ENCODE measurements at places on chromosomes 1 and 21.

GRCh38 chr1:23194119-23194984, 22.9 kb downstream of the HTR1D start:
- DNase-seq: peak; percentile 75

DNA sequence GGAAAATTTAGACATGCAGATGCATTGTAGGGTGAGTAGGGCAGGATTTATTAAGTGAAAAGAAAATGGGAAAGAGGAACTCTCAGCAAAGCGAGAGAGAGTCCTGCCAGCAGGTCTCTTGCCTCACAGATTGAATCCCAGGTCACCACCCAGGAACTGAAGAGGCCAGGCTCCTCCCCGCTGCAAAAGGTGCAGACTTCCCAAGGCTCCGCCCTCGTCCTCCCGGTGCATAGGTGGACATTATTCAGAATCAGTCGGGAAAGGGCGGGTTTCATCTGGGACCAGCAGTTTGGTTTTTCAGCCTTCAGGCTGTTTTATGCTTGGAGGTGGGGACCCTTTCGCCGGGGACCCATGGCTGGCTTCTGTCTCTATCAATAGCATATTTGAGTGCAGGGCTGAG, 41.6 kb upstream of the APP start:
- DNase-seq: no peak

- no peak for DNase-seq
Observed at GRCh38 chr1:113783254-113784103, 24.2 kb upstream of the PHTF1 start.

DNA sequence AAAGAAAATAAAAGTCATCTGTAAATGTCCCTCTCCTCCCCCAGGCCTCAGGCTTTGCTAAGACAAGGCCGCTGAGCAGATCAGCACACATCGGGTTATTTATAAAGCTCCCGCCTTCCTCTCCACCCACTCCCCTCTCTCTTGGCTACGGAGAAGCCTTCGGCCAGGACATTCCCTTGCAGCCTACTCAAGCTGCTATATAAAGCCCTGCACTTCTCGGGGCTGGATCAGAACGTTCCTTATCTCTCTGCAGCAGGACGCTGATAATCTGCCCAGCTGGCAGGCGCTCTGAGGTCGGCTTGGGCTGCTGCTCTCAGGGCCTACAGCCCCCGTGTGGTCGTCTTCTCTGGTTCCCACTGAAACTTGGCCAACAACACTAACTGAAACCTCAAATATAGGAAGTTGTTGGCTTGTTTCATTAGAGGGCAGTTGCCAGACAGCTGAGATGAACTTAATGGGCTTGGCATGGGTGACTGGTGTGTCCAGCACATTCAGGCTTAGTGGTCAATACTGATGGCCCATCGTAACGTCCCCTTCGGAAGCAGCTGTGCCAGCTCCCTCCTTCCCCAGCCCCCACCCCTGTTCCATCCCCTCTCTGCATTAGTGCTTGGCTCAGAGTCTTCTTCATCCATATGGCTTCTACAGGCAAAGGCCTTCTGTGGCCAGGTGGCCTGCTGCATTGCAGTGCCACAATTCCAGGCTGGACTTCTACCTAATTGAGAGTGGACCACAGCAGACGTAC, 64.6 kb downstream of the IER5 start:
- no peak for DNase-seq

DNA sequence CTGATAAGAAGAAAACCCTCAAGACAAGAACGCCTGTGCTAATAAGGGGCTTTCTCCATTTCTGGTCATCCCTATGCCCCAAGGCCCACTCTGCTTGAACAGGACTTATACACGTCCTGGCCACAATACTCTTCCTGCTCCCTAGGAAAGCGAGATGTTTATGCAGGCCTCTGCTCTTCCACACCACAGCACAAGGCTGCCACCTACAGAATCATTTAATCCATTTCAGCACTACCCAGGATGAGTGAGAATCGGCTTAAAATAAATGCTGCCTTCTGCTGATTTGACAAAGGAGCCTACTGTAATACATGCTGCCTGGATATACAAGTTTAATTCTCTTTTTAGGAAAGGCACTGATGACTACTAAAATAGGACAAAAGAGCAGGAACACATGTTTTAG, 29.4 kb downstream of the FRRS1 start:
- peak; percentile 49 for DNase-seq

GRCh38 chr1:204376919-204377799, 17.4 kb upstream of the PLEKHA6 start:
- DNase-seq: no peak

DNA sequence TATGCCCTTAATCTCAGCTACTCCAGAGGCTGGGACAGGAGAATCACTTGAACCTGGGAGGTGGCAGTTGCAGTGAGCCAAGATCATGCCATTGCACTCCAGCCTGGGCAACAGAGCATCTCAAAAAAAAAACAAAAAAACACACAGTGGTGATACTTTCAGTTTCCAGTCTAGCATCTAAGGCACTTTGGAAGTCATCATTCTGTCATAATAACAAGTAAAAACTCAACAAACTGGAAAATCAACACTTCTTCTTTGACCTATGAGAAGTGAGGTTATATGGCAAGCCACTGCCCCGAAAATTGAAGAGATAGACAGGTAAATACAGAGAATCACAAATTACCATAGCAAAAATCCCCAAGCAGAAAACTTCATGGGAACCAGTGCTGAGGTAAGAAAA, 51.9 kb downstream of the IL12RB2 start:
- no peak for DNase-seq

DNA sequence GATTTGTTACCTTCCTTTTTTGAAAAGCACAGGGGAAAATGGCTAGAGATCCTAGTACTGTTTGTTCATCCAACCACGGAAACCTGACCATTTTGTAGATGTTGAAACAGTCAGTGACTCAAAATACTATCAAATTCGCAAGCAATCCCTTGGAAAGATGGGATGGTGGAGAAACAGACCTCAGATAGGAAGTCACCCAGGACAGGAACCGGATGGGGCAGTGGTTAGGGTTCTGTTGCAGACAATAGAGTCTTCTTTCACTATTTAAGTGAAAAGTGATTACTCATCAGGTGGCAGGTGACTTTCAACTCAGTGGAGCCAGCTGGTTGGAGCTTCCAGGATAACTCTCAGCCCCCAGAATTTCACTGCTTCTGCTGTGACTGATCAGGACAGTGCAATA, 17.0 kb downstream of the LHX4 start:
- no peak for DNase-seq

DNA sequence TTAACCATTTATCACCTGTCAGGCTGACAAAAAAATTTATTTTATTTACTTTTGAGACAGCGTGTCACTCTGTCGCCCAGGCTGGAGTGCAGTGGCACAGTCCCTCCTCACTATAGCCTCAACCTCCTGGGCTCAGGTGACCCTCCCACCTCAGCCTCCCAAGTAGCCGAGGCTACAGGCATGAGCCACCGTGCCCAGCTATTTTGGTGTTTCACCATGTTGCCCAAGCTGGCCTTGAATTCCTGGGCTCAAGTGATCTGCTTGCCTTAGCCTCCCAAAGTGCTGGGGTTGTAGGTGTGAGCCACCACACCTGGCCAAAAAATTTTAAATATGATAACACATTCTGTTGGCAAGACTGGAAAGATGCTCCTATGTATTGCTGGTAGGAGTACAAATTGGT, 11.1 kb downstream of the IPO9 start:
- no peak for DNase-seq

All from HTR-8/SVneo (cell line).